ENCODE measurements at places on chromosomes 2 and 18.

DNA sequence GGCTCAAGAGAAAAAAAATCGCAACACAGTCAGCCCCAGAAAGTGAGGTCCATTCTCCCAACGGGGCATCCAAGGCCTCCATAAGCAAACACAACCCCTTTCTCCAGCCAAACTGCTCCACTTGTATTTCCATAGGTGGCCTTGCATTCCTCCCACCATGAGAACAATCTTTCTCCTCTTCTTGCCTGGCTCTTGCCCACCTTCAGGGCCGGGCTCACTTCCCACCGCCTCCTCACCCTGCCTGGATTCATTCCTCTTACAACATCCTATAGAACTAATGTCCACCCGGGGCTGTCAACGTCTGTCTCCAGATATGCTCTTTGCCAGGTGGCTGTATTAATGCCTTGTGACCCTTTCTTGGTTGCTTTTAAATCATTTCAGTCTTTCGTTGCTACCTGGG is 124.5 kb downstream of the SMAD7 start:
- no peak for DNase-seq

DNA sequence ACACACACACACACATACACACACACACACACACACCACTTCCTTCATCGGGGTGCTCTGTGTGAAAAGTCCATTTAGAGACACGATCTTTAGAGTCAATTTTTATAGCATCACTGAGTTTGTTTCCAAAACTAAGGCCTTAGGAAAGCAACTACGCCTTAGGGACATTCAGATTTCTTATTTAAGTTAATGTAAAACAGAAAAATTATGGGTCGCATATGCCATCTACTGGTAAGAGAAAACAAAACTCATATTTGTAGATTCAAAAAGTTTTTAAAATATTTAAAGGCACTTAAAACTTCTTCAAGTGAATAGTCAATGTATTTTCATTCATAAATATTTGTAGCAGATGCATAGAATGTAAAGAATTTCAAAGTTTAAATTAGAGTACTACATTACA is 166.2 kb downstream of the ATAD2B start:
- no peak for DNase-seq

- DNase-seq, result no peak
Observed at GRCh38 chr18:9673296-9674251, 34.5 kb upstream of the RAB31 start.

DNA sequence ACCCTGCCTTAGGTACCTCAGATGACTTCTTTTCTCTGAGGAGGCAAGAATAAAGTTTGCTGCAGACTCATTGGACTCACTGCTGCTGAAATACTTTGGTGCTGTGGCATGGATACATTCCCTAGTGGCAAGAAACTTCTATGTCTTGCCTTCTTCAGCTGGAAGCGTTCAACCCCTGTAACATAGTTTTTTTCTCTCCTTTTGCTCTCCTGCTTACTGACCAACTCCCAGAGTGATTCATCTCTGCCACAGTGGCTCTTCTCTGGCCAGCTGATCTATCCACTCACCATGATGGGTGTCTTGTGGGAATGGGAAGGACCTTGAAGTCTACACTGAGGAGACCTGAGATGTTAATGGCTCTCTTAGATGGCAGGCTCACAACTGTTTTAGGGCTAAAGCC is 309.3 kb upstream of the LRRTM4 start:
- DNase-seq, result no peak

GRCh38 chr2:60460577-60461420 is 92.7 kb downstream of the BCL11A start:
- no peak for DNase-seq

DNA sequence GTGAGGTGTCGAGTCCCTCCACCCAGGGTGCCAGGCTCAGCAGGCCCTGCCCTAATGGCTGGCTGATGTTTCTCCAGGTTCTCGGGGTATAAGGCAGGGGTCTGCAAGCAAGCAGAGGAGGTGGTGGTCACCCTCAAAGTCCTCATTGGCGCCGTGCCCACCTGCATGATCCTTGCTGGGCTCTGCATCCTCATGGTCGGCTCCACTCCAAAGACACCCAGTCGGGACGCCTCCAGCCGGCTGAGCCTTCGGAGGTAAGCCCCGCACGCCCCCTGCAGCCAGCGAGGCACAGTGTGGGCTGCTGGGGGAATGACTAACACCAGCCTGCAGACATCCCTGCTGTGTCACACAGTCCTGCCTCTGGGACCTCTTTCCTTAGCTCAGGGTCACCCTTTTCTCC is 14.1 kb downstream of the MFSD2B start:
- no peak for DNase-seq

- DNase-seq, result no peak
Observed at GRCh38 chr18:12255626-12256026, 1.5 kb downstream of the CIDEA start.

- DNase-seq, result no peak
Observed at GRCh38 chr2:176388861-176389260, 119.6 kb downstream of the MTX2 start.

DNA sequence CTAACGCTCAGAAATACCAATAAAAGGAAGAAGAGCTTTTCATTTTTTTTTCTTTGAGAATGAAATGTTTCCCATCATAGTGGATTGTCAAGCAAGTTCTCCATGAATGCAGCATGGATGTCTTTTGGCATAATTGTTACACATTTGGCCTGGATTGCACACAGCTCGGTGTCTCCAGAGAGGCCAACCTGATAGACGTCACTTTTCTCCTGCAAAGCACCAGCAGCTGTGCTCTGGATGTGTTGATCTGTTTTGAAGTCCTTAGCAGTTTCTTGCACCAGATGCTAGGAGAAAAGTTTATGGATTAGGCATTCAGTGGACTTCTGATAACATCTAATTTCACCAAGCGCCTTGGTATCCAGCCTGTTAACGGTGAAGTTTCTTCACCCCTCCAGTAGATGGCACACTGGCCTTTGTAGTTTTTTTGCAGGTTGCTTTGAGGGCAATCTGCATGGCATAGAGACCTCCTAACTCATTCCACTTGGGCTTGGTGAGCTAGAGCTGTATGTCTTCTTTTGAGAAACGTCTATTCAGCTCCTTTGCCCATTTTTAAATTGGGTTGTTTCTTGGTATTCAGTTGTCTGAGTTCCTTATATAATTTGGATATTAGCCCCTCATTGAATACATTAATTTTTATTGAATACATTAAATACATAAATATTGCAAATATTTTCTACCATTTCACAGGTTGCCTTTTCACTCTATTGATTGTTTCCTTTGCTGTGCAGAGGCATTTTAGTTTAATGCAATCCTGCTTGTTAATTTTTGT is 59.7 kb downstream of the PTH2R start:
- DNase-seq, result no peak

DNA sequence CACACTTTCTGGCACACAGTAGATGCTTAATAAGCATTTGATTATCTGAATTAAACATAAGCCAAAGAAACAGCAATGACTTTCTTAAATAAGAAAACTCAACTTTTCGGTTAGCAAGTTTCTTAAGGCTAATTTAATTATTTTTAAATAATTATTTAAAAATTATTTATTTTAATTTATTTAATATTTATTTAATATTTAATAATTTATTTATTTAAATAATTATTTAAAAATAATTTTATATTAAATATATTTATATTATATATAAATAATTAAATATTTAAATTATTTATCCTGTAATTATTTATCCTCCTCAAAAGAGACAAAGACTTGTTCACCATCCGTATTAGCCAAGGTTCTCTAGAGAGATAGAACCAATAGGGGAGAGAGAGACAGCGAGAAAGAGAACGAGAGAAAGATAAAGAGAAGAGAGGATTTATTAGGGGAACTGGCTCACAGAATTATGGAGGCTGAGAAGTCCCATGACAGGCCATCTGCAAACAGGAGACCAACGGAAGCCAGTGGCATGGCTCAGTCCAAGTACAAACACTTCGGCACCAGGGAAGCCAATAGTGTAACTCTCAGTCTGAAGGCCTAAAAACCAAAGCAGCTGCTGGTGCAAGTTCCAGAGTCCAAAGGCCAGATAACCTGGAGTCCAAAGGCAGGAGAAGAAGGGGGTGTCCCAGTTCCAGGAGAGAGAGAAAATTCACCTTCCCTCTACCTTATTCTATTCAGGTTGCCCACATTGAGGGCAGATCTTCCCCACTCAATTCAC is 125.3 kb downstream of the METTL8 start:
- no peak for DNase-seq

DNA sequence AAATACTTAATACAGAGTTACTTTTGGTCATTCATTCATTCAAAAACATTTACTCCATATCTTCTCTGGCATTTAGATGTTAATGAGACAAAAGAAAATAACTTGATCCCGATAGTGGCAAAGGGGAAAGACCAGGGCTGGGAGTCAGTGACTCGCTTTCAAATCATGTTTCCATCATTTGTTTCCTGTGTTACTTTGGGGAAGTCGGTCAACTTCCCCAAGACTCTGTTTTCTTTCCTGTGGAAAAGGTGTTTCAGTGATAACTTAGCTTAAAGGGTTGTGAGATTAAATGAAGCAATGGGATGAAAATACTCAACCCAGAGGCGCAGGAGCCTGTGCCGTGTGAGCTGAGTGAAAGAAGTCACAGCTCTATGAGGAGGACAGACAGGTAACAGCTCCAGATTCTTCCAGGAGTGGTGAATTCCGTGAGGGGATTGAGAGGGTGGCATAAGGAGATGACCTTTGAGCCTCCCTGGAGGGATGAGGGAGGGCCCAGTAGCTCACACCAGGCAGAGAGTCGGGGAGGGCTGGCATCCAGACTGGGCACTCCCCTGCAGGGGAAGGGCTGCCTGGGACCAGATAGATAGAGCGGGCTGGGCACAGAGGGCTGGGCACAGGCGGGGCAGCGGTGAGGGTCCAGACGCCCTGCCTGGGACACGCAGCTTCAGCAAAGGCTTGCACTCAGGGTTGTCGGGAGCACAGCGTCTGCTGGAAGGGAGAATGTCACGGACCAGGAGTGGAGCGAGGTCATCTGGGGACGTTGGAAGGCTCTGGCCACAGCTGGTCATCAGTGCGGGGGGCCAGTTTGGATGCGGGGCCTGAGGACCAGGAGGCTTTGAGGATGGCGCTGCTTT is 70.1 kb downstream of the TSHZ1 start:
- no peak for DNase-seq

GRCh38 chr2:8281950-8282857 is 399.7 kb upstream of the ID2 start:
- no peak for DNase-seq

- DNase-seq, result no peak
Observed at GRCh38 chr2:235876099-235876679, 292.0 kb downstream of the GBX2 start.

- no peak for DNase-seq
Observed at GRCh38 chr18:37900326-37900725, 334.7 kb upstream of the CELF4 start.

DNA sequence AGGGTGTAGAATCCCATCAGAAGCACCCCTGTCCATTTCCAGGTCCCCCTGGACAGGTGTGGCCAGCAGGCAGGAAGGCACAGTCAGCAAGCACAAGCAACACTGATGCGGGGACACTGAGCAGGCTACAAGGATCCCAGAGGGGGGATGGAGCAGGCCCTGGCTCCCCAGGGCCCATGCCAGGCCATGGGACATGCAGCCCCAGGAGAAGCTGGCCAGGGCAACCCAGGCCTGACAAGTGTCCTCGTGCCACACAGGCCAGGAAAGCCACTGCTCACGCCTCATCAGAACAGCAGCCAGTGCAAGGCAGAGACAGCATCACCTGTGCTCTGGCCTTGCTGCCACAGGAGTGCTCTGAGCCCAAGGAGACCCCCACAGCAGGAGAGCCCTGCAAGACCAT is 14.1 kb upstream of the GPC1 start:
- no peak for DNase-seq

DNA sequence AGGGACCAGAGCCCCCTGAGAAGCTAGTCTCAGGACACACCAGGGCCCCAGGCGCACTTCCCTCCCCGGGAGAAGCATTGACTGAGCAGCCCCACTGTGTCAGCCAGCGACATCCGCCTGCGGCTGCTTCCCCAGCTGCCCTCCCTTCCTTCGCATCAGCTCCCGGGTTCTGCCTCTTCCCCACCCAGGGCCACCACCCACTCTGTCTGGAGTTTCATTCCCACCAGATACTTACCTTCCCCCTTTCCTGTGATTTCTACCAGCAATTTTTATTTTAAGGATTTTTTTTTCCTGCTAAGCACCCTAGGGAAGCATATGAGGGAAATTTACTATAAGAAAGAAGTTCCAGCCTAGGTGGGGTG is 99.2 kb downstream of the SMAD7 start:
- no peak for DNase-seq

DNA sequence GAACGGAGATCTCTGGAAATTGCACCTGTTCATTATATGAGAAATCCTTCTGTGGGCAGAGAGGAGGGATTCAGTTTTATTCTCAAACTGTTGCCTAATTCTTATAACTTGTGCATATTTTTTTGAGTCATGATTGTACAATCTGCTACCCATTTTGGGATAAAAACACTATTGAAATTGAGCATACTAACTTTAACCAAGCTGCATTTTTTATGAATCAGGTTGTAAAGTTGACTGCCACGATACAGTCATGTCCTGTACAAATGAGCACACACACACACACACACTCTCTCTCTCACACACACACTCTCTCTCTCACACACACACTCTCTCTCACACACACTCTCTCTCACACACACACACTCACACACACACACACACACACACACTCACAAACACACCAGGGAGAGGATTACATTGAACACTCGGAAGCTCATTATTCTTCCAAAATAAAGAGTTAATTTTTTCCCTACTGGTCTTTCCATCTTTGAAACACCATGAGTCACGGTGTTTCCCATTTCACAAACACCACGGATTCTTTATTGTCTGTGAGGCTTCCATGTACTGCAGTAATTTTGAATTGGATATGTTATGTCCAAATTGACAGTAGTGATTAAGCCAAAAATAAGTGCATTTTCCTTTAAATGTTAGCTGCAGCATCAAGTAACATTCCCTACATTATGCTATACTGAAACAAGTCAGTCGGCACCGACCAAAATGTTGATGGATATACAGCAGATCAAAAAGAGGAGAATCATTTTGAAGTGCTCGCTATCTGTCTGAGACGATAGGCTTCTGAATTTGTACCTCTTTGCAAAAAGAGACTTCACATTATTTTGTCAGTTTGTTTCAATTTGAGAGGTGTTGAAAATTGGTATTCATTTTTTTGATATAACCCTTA is 216.9 kb downstream of the ARHGAP15 start:
- no peak for DNase-seq

DNA sequence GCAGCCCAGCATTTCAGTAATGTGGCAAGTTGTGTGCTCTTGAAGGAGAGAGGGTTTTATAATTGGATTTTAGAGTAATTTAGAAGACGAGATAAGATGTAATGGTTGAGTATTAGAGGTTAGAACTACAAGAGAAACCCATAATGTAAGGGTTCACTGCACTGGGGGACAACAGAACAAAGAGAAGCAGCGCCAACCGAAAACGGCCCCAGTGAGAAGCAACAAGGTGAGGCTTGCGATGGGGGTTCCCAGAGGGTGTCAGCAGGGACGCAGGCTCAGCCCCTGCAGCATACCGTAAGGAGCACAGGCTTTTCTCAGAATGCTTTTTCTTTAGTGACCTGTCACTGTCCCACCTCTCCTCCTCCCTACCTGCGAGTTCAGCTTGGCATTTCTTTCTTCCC is 183.9 kb upstream of the ETAA1 start:
- no peak for DNase-seq

- DNase-seq, result no peak
Observed at GRCh38 chr2:113716291-113716690, 40.2 kb downstream of the SLC35F5 start.
